ENCODE measurements at places on chromosomes 13 and 19. TPM values are rescaled to one million over a fixed set of nuclear protein-coding genes. Genes with fewer than 3 reads are reported as not detected.

ADGRE2 gene
- under 0.01 TPM for total RNA-seq

OBI1 gene
- 51.7 TPM for total RNA-seq

YIPF2 gene
- 28.8 TPM for total RNA-seq

MBD3L2 gene
- total RNA-seq: not detected

JUND gene
- total RNA-seq: 83.3 TPM

DIS3 gene
- 30.0 TPM for total RNA-seq

CCDC70 gene
- not detected for total RNA-seq

KCNRG gene
- 14.3 TPM for total RNA-seq

BRSK1 gene
- 111 TPM for total RNA-seq

ZNF709 gene
- 28.1 TPM for total RNA-seq

CYP2F1 gene
- not detected for total RNA-seq

LRRC8E gene
- total RNA-seq: under 0.01 TPM

TTC9B gene
- 45.7 TPM for total RNA-seq
